ENCODE measurements at places on chromosomes 16 and 17.

GRCh38 chr16:67301080-67301782 is 21.9 kb downstream of the PLEKHG4 start:
- no peak for DNase-seq

GRCh38 chr17:4782652-4783051 is 3.5 kb downstream of the VMO1 start:
- DNase-seq, result no peak

DNA sequence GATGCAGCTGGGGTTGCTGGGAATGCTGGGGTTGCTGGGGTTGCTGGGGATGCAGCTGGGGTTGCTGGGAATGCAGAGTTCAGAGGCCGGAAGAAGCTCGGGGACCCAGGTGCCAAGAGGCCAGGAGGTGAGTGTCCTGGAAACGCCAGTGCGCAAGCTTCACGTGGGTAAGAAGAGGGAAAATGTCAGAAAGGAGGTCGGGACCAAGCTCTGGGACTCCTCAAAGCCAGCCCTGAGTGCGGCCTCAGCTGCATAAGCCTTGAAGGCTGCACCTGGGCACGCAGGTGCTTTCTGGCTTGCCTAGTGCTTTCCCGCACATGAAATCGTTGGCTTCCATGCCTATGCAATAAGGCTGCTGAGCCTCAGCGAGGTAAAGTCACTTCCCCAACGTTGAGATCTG is 48.3 kb downstream of the PITPNM3 start:
- no peak for DNase-seq

DNA sequence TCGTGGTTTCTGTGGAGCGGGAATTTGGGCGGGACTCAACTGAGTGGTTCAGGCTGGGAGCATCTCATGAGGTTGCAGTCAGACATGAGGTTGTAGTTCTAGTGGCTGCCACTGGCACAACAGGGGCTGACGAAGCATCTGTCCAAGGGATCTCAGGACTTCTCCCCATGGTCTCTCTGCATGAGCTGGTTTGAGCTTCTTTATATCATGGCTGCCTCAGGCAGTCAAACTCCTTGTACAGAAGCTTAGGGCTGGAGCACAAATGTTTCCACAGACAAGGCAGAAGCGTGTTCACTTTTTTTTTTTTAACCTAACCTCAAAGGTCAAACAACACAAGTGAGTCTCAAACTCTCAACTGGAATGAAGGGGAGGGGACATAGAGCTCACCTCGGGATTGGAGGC is 243.3 kb downstream of the MSI2 start:
- no peak for DNase-seq

GRCh38 chr16:46862555-46863447 is 21.4 kb upstream of the GPT2 start:
- no peak for DNase-seq

DNA sequence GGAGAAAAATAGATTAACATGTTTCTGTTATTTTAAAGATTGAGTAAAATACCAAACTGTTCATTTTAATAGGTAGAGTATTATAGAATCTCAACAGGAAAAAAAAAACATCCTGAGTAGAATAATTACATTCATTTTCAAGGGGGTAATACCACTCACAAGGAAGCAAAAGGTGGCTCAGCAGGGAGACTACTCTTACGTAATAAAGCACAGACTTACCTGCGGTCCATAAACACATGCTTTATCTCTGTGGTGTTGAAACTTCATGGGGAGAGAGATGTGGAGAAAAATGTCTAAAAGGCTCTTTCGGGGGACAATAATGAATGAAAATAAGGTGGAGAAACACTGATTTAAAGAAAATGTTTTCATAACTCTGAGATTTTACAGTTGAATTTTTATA is 171.7 kb downstream of the MRTFB start:
- no peak for DNase-seq

DNA sequence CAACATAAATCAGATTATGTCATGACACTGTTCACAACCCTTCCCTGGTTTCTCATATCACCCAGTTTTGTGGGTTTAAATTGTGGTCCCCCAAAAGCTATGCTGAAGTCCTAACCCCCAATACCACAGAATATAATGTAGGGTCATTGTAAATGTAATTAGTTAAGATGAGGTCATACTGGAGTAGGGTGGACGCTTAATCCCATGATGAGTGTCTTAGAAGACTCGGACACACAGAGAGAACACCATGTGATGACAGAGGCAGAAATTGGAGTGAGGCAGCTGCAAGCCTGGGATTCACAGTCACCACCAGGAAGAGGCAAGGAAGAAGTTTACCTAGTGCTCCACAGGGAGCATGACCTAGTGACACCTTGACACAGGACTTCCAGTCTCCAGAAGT is 197.8 kb downstream of the SALL1 start:
- DNase-seq, result no peak

GRCh38 chr16:65125322-65125721 is 3.5 kb upstream of the CDH11 start:
- no peak for DNase-seq

- no peak for DNase-seq
These were observed 9.8 kb upstream of the TNRC6C start for GRCh38 chr17:77948690-77949114.

GRCh38 chr16:28837672-28838557 is 8.2 kb downstream of the TUFM start:
- DNase-seq, result no peak

DNA sequence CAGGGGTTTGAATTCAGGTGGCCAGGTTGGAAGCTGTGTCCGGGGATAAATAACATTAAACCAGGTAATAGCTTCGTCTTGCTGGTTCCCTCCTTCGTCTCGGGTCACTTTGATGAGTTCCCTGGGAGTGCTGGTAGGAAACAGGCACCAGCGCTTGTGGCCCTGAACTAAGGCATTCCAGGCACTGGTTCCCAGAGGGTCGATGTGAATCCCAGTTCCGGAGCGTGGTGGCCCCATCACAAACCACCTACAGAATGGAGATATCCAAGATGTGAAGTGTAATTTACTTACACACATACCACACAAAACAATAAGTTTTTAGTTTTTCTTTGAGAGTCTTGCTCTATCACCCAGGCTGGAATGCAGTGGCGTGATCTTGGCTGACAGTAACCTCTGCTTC is 2.6 kb downstream of the JMJD6 start:
- DNase-seq, result no peak

DNA sequence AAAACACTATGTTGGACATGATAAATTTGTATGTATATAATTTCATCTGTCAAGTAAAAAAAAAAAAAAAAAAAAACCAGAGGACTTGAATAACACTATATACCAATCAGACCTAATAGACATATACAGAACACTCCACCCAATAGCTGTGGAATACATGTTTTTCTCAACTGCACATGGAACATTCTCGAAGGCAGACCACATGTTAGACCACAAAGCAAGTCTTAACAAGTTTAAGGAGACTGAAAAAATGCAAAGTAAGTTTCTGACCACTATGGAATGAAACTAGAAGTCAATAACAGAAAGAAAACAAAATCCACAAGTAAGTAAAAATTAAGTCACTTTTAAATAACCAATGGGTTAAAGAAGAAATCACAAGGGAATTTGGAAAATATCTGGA is 8.4 kb upstream of the CNTNAP4 start:
- DNase-seq, result no peak

DNA sequence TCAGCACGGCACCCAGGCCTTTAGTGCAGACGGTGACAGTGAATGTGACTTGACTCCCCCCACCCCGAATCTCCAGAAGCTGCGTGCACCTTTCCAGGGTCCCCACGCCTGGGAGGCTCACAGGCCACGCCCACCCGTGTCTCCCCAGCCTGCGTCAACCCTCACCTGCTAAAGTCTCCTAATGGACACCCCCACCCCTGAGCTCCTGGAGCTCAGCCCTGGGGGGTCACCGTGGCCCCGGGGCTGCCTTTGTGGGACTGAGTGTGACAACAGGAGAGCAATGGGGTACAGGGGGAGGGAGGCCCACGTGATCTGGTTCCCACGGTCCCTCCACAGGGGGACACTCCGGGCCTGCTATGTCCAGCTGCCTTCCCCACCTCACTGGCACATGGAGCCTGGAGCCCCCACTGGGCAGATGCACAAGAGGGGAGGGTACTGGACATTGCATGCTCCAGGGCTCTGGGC is 7.4 kb upstream of the FASN start:
- no peak for DNase-seq

DNA sequence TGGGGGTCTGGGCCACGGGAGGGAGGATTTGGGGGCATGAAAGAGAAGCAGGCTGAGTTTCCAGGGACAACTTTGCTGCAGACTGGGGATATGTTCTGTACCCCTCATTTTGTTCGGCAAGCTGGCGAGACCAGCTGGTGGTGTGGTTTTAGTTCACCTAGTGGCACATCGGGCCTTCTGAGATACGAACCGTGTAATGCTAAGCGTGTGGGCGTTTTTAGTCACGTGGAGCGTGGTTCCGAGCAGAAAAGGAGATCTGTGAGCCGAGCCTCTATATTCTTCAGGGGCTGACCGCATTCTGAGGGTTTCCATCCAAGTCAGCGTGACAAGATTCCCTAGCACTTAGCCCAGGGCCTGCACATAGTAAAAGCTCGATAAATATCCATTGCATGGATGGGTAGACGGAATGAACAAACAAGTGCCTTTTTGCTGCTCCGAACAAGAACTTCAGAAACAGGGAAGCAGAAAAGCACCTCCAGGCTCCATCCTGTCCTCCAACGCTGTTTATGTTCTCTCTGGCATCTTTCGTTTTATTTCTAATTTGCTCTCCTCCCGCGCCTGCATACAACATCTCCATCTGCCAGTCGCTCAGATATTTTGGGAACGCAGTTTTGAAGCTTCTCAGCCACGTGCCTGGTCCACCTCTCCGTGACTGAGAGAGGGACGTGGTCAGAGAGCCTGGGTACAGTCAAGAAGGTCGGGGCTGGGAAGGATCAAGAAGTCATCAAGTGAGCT is 5.8 kb downstream of the SYT17 start:
- no peak for DNase-seq

GRCh38 chr17:50626037-50626574 is 8.6 kb upstream of the ABCC3 start:
- peak; percentile 48 for DNase-seq

DNA sequence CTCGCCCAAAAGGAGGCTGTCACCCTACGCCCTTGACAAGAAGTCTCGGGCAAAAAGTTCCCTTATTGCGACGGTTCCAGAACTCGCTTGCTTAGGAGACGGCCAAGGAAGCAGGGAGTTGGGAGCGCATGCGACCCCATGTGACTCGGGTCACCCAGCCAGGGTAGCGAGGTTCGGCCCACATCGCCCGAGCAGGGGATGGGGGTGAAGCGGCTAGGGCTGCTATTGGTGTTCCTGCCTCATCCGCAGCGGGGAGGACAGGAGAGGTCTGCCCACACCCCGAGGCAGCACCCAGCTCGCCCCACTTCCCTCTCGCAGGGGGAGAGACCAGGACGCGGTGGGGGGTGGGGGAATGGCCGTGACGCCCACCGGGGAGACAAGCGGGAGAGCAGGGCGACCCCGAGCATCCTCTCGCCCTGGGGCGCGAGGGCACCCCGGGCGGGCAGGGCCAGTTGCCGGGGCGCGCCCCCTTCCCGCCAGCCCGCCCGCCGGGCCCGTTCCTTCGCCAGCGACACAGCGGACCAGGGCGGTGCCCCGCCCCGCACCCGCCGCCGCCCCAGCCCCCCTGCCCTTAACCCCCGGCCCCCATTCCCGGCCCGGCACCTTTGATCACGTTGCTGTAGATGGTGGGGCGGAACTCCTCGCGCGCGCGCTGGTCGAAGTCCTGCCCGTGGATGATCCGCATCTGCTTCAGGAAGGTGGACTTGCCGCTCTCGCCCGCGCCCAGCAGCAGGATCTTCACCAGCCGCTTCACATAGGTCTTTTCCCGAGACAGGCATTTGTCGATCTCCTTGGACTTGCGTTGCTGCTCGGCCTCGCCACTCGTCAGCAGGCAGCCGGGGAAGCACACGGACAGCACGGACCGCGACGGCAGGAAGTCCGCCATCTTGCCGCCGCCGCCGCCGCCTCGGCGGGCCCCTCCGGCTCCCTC is 567 bp downstream of the GNA13 start:
- peak; percentile 39 for DNase-seq

GRCh38 chr17:31096106-31096436 is 1.3 kb downstream of the NF1 start:
- no peak for DNase-seq

DNA sequence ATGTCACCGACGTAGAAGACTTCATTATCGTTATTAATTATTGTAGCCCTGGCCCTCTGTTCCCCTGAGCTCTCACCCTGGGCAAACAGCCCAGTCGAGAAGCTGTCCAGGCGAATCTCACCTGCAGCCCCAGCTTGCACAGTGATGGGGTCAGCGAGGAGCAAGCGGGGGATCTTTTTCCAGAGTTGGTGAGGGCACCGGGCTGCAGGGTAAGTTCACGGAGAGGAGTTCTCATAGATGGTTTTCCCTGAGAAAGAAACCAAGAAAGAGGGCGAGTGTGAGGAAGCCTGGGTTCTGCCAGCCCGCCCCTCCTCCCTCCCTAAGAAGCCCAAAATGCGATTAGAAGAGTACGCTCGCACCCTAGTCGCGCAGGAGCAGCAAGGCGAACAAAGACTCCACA is 436 bp downstream of the SPAG5 start:
- no peak for DNase-seq

DNA sequence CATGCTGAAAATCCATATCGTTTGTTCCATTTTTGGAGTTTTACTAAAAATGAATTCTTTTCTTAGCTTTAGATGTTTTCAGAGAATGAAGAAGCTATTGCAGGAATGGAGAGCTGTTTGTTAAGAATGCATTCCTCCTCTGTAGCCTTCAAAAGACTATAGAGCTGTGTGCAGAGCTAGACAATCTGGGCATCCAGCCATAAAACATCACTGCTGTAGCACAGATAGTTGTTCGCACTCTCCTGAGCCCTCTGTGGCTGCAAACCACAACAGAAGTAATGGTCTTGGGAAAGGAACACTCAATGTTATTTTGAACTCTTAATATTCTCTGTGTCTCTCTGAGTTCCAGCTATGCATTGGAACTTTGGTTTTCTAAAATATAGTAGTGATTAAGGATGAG is 4.9 kb downstream of the TNRC6C start:
- DNase-seq, result peak; percentile 68

- peak; percentile 97 for DNase-seq
These were observed 5.3 kb downstream of the RNF166 start for GRCh38 chr16:88700636-88701482.

- DNase-seq, result no peak
These were observed 680.3 kb upstream of the SOX9 start for GRCh38 chr17:71440513-71440912.
